ENCODE measurements at places on chromosomes 13 and 19. TPM values are rescaled to one million over a fixed set of nuclear protein-coding genes. Genes with fewer than 3 reads are reported as not detected.
A peak's percentile ranks its signal among the peaks of the same experiment; 100 is the strongest.

GRCh38 chr13:46896341-46897137, at the start of gene HTR2A:
HTR2A (minus strand) TSS chr13:46897053; CDS start chr13:46895906, 1,147 bp downstream.
- no peak for DNase-seq

DNA sequence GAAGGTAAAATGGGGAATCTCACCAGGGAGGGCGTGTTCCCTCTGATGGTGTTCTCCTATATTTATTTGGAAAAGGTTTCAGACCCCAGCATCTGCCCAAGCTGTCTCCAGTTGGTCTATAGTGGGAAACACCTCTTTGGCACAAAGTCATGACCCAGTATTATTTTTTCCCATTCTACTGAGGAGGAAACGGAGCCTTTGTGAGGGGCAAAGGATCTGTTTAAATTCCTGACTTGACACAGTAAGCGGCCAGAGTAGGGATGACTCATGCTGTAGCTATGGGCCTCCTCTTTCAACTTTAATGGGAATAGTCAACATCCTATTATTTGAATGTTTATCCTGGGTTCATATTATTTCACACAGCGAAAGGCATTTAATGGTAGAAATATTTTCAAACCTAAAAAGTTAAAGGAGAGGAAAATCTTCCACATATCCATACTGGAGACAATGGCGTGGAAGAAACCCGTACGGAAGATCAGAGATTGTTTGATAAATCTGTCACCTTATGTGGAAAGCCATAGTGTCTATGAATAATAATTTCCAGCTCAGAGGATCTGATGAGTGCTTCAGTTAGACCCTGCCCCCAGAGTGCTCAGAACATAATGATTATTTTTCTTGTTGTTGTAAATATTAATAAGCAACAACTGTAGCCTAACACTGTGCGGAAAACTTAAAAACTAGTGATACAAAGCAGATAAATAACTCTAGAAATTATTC, 126.0 kb downstream of the FOXO1 start:
- no peak for DNase-seq

GRCh38 chr13:66446413-66446812, 783.7 kb downstream of the PCDH9 start:
- no peak for DNase-seq

DNA sequence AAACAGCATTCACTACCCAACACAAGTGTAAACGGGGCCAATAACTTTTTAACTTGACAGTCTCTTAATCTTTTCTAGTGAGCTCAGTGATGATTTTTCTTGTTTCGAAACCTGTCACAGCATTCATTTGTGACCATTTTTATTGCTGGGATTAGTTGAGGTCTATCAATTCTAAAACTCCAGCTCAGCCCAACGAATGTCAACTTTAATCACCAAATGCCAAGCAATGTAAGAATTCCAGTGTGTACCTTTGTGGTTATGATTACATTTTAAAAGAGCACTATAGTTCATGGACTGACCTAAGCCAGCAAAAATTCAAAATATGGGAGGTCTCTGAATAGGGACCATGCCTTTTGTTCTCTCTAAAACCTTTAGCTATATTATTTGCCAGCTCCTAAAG, 694.3 kb upstream of the SGCG start:
- no peak for DNase-seq

DNA sequence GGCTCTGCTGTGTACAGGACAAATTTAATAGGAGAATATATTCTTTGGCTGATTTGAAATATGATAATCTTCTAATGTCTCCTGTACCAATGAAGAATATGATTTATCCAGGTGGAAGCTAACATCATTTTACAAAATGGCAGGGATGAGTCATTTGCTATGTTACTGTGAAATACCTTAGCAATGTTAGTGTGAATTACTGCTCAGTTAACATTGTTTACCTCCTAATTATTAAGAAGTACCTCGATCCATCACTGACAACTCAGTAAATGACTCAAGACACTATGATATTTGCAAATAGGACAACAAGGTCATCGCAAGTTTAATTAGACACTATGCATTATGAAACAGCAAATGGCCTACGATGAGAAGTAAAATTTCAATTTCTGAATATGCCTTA, 309.1 kb upstream of the EDNRB start:
- no peak for DNase-seq

DNA sequence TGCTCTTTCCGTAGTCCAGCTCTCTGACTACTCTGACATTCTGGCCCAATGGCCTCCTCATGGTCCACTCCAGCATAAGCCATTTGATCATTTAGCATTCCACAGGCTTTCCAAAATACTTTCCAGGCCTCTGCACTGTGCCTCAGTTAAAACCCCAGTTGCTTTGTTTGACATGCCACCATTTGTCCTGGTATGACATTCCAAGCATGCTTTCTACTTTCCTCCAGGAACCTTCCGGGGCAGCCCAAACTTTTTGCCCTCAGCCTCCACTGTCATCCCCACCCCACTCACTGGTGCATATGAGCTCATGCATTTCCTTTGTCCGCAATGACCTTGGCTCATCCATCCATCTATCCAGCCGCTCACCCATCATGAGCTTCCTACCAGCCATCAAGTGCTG, 41.8 kb upstream of the WASF3 start:
- DNase-seq, result no peak

GRCh38 chr13:41939398-41939797, 21.5 kb downstream of the VWA8 start:
- DNase-seq, result no peak

DNA sequence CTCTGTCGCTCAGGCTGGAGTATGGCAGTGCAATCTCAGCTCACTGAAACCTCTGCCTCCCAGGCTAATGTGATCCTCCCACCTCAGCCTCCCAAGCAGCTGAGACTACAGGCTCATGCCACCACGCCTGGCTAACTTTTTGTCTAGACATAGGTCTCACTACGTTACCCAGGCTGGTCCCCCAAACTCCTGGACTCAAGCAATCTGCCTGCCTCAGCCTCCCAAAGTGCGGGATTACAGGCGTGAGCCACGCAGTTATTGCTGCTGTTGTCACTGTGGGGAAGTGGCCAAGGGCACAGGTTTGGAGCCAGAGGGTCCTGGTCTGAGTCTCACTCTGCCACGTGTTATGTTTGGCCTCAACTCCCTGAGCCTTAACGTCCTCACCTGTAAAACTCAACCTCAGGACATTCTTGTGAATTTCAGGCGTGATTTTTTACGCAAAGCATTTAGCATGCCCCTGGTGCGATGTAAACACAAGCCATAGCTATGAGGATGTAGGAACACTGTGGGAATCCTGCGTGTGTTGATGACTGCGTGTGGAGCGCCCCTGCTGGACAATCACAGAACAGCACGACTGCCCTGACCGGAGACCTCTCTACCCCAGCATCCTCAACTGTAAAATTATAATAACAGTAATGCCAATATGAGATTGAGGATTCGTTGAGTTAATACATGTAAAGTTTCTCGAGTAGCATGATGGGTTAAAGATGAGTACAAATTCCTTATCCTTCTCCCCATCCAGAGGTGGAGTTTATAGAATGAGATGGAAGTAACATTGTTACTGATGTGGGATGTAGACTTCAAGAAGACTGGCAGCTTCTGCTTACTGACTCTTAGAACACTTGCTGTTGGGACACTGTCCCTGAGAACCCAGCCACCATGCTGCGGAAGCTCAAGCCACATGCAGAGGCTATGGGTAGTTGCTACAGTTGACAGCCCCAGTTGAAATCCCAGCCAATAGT, 41.8 kb upstream of the PNMA8B start:
- DNase-seq, result peak; percentile 56

GRCh38 chr19:588093-588740, 1.5 kb upstream of the HCN2 start:
- DNase-seq, result peak; percentile 62

- DNase-seq, result no peak
Measured at GRCh38 chr13:84640691-84641090, 758.4 kb upstream of the SLITRK1 start.

GRCh38 chr13:80340651-80341100, 250 bp downstream of the SPRY2 start:
- DNase-seq, result no peak

DNA sequence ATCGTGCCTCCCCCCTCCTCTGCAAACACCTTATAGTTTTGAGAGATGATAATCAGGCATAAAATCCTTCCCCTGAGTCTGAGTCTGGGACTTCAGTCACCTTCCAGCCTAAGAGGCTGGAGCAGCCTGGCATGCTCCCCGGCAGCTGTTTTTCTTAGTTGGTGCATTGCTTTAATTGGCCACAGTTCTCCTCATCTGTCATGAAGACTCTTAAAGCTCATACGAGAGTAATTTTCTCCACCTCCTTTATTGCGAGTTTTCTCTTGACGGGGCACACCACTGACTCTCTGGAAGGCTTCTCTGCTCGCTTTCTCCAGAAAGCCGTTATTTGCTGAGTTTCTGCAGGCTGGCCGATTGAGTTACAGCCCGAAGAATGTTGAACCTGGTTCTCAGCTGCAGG, 310.5 kb downstream of the ATP8A2 start:
- DNase-seq, result no peak

DNA sequence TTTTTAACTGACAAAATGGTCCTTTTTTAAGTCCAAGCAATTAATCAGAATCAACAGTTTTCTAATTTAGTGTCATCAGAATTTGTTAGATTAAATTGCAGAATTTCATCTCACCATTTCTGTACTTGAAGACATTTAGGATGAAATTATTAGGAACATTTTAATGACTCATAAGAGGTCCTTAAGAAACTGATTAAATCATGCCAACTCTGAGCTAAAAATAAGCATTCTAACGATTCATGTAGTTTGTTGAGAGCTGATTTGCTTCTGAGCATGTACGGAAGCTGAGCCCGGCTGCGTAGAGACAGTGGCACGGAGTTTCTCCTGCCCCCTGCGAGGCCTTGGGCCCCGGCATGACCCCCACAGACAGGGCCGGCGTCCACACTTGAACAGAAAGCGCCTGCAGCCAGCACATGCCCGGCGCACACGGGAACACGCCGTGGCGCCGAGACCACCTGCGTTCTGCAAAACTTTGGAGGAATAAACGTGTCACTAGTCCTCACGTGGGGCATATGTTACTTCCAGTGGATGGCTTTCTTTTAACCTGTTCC, 89.7 kb upstream of the MCF2L start:
- no peak for DNase-seq

DNA sequence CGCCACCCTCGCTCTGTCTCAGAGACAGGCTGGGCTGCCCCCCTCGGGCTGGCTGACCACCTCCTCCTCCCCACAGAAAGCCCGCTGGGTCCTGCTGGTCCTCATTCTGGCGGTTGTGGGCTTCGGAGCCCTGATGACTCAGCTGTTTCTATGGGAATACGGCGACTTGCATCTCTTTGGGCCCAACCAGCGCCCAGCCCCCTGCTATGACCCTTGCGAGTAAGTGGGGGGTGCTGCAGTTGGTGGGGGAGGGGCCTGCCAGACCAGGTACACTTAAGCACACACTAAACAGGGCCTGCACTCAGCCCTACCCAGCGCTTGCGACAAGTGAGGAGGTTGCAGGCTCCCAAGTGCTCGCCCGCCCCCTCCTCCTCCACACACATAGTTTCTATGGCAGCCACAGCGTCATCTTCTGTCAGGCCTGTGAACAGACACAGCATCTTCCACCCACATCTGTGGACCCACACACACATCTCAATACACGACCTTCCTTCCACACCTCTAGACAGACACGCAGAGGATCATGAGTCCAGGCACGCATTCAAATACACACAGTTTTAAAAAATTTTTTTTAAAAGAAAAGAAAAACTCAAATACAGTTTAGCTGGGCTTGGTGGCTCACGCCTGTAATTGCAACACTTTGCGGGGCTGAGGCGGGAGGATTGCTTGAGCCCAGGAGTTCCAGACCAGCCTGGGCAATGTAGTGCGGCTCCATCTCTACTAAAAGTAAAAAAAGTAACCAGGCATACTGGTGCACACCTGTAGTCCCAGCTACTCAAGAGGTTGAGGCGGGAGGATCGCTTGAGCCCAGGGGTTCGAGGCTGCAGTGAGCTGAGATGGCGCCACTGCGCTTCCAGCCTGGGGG, 18.4 kb downstream of the PLD3 start:
- DNase-seq, result no peak

The LGI4 gene
- 10.3 TPM for polyA plus RNA-seq

The MEX3D gene
- polyA plus RNA-seq, result 24.2 TPM

The HRC gene
- polyA plus RNA-seq, result 134 TPM

The CEACAM16 gene
- polyA plus RNA-seq, result 0.42 TPM

The VSTM2B gene
- polyA plus RNA-seq, result 0.14 TPM

The IZUMO2 gene
- polyA plus RNA-seq, result not detected

Measured in muscle of back (tissue), 13 donors.